Suprapubic skin (tissue), 4 donors: ENCODE measurements at places on chromosomes 12 and 14. TPM values are rescaled to one million over a fixed set of nuclear protein-coding genes. Genes with fewer than 3 reads are reported as not detected.

DNA sequence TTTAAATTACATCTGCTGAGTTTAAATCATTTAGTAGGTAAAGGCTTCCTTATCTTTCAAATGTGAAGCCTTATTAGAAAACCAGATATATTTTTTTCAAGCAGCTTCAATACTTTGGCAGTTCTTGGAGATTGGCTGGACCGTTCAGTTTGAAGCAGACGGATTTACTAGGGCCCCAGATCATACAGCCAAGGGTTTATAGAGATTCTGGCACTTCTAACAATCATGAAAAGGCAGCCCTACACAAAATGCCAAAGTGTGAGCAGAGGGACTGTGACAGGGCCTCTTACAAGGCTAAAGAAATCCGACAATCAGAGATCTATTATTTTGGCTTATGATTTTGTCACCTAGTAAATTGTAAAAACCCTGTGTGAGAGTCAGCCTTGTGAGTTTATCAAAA, 162.8 kb upstream of the SLC38A2 start:
- H3K36me3 ChIP-seq: no peaks in the 10 kb centered on the region
- H3K27ac ChIP-seq: no peak overlapping the region
- DNase-seq: no peak
- peaks cover 15% of the 10 kb centered on the region for H3K4me1 ChIP-seq
- H3K4me3 ChIP-seq: no peak overlapping the region

OR4K15 gene
- total RNA-seq: not detected

GRCh38 chr12:132766380-132767085, 4.9 kb upstream of the ANKLE2 start:
- DNase-seq: no peak
- no peaks in the 10 kb centered on the region for H3K27me3 ChIP-seq
- H3K4me3 ChIP-seq: no peak overlapping the region

- no peak overlapping the region for H3K4me3 ChIP-seq
- no peaks in the 10 kb centered on the region for H3K27me3 ChIP-seq
These were observed 113.0 kb downstream of the RALGAPA1 start for GRCh38 chr14:35696119-35696518.

ABCC9 gene
- total RNA-seq: 7.8 TPM
